ENCODE measurements at places on chromosomes 6 and 20.

GRCh38 chr20:34473262-34473883 is 42.8 kb upstream of the DYNLRB1 start:
- no peak for DNase-seq

- no peak for DNase-seq
Observed at GRCh38 chr20:62449951-62450691, 22.8 kb upstream of the RBBP8NL start.

- DNase-seq: no peak
Observed at GRCh38 chr6:69894578-69895347, 28.4 kb downstream of the COL19A1 start.

DNA sequence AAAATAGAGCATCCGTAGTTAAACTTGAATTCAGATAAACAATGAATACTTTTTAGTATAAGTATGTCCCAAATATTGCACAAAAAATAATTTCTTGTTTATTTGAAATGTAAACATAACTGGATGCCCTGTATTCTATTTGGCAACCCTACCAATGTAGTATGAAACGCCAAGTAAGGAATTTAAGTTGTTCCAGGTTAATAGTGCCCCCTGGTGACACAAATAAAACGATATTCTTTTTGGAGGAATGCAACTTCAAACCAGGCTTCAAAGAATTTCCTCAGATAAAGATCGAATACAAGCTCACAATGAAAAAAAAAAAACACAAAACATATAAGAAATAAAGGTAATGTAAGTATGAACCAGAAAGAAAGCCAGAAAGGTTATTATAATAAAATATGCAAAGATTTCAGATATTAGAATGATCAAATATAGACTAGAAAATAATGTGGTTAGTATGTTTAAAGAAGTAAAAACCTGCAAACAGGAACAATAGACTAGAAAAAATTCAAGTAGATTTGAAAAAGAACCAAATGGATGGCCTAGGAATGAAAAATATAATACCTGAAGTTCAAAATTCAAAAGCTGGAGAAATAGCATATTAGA is 18.4 kb upstream of the AKAP7 start:
- DNase-seq: peak; percentile 35

DNA sequence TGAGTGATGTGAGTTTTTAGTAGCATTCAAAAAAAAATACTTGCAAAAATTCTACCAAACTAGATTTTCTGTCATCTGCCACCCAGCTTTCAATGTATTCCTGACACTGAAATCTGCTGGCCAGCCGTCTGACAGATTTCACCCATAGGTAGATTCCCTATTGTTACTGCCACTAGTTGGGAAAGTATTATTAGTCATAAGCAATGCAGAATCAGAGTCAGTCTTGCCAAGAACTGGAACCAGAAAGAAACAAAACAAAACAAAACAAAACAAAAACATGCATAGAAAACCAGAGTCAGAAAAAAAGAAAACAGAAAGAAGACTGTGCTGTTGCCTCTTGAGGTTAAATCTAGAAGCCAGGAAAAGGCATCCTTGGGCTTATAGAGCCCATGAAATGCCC is 293.1 kb upstream of the KCNQ5 start:
- DNase-seq: no peak

DNA sequence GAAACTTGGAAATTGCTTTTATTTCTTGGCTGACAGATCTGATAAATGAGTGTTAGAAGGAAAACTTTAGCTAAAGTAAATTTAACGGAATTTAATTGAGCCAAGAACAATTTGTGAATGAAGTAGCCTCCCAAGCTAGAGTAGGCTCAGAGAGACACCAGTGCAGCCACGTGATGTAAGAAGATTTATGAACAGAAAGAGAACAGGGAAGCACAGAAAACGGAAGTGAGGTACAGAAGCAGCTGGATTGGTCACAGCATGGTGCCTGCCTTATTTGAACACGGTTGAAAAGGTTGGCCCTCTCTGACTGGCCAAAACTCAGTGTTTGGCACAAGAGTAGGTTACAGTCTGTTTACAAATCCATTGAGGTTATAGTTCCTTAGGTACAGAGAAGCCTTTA is 29.5 kb upstream of the IFNGR1 start:
- DNase-seq: no peak

DNA sequence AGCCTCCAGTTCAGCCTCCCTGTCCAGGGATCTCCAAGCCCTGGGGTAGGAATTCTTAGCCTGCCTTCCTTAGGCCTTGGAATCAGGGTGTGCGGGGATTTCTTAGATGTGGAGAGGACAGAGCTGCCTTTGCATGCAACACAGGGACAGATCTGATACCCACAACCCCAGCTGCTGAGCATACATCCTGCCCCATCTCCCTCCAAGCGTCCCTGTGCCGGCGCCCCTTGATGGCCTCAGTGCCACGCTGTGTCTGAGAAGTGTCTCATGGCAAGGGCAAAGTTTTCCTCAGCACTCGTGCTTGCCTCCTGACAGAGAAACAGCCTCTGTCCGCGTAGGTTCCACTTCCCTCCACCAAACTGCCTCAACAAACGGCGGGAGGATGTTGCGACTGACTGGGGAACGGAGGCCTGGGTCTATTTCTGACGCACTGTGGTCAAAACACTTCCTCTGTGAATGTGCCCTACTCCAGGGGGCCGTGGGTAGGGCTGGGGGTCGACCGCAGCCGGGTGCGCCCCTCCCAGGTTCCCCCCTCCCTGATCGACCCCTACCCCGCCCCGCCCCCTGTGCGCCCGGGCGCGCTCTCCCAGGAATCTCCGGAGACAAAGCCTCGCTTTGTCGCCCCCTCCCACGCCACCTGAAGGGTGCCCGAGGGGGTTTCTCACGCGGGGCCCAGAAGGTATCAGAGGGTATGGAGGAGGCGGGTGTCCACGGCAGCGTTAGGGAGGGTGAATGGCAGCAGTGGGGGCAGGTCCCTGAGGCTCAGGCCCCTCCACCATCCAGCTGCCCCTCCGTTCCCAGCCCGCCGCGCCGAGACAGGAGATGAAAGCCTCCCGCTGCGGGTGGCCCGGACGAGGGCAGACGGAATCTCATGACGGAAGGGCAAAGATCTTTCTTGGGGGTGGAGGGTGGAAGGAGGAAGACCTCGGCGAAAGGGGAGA is 806 bp downstream of the MICAL1 start:
- DNase-seq: peak; percentile 21

DNA sequence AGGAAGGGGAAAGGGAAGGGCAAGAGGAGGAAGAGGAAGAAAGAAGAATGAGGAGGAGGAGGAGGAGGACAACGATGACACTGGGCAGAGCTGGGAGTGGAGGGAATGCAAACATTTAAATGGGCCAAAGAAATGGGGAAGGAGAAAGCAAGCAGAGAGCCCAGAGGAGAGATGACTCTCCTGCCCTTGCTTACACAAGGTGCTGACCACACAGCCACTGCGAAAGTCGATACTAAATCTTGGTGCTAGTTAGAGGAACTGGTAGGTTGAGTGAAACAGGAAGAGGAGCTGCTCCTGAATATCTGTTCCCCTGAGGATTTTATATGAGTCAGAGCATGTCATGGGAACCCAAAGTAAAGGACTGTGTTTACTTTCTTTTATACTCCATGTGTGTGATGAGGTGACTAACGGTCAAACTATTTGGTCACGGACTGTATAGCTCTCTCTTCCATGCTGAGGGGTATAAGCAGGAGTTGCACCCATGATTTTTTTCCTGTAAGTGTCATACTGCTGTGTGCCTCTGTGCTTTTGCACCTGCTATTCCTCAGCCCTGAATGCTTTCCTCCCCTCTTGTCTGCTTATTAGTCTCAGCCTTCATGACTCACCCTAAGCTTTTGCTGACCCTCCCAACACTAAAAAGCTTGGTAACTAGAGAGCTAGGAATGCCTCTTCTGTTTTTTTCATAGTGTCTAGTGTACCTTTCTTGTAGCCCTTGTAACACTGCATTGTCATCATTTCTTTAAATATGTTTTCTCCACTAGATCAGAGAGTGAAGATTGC is 9.5 kb upstream of the PAQR8 start:
- DNase-seq: no peak

DNA sequence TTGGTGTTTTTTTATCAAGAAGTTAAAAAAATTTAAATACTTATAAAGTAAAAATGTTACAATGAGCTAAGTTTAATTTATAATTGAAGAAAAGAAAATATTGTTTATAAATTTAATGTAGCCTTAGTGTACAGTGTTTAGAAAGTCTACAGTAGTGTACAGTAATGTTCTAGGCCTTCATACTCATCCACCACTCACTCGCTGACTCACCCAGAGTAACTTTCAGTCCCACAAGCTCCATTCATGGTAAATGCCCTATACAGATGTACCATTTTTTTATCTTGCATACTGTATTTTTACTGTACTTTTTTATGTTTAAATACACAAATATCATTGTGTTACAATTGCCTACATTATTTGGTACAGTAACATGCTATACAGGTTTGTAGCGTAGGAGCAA is 26.0 kb downstream of the HTR1E start:
- no peak for DNase-seq

DNA sequence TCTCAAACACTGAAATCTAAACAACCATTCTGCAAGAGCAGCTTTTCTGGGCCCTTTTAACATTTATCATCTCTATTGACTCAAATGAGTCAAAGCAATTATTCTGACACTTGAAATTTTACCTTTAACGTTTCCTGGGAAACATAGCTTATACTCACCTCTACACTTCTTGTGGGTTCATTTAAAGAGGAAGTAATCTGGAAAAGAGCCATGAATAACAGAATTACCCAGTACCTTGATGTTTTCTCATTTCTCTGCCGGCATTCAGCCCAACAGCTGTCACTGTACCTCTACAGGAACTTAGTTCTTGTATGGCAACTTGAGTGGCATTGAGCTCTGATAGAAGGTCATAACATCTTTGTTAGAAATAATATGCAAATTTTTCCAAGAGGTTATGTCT is 272.2 kb downstream of the KCNQ5 start:
- DNase-seq: no peak

- no peak for DNase-seq
Observed at GRCh38 chr6:18431581-18431980, 44.4 kb downstream of the RNF144B start.

DNA sequence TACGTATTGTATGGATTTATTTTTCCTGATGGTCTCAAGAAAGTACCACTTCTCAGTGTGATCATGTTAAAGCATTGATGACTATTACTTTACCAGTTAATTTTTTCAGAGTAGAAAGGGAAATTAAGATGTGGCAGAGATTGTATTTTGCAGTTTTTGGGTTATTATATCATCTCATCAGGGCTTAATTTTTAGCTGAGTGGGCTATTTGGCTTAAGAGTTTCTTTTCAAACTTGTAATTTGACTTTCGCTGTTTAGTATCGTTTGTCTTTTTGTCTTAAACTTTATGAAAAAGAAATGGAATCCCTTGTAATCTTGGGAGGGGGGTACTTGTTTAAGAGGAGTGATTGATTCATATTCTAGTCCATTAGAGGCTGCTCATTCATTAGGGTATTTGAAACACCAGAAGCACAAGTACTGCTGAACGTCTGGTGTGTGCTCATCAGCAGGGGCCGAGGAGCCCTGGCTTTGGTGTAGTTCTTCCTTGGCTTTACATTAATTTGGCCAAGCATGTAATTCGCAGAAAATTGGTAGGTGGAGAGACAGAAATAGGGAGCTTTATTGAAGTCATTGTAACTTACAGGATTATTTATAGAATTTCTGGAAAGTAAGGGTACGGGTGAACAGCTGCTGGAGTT is 112.4 kb downstream of the TIAM2 start:
- no peak for DNase-seq

GRCh38 chr6:170268216-170269129 is 22.4 kb downstream of the DLL1 start:
- DNase-seq: no peak

GRCh38 chr6:70672549-70672948 is 4.9 kb downstream of the SMAP1 start:
- DNase-seq: no peak

Data from CMK (cell line).